Activated T-cell treated with anti-CD3 and anti-CD28 coated beads for 24 hours (primary cell): ENCODE measurements at places on chromosomes 7 and 10.

GRCh38 chr10:3425261-3425660, 252.7 kb upstream of the PITRM1 start:
- DNase-seq, result no peak

GRCh38 chr7:87591211-87591610, 9.5 kb downstream of the ABCB1 start:
- DNase-seq, result no peak

DNA sequence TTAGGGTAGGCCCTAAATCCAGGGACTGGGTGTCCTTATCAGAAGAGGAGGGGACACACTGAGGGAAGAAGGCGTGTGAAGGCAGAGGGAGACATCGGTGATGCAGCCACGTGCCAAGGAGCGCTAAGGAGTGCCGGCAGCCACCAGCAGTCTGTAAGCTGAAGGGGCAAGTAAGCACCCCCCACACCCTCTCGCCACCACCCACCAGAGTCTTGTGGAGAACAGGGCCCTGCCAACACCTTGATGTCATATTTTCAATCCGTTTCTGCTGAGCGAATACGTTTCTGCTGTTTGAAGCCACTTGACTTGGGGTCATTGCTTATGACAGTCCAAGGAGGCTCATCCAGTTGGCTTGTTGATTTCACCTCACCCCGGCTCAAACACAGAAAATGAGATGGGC, 37.9 kb downstream of the RGS10 start:
- DNase-seq, result no peak

GRCh38 chr10:119313644-119314043, 106.3 kb downstream of the GRK5 start:
- DNase-seq, result peak; percentile 44

DNA sequence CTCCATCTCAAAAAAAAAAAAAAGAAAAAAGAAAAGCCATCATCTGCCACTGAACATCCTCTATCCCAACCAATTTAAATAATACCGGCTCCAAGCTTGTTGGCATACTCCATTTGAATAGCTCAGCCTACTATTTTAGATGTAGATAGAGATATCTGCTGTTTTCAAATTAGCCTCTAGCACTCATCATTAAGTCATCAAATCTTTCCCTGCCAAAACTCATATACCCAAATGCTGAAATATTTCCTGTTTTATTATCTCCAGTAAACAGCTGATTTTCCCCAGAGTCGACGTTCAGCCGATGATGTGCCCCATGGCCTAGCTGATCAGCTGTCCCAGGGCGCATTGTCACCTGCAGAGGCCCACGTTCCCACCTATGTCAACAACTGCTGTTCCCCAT, 34.5 kb upstream of the FRMD4A start:
- DNase-seq, result no peak

GRCh38 chr7:156650042-156650441, 9.5 kb downstream of the RNF32 start:
- no peak for DNase-seq

DNA sequence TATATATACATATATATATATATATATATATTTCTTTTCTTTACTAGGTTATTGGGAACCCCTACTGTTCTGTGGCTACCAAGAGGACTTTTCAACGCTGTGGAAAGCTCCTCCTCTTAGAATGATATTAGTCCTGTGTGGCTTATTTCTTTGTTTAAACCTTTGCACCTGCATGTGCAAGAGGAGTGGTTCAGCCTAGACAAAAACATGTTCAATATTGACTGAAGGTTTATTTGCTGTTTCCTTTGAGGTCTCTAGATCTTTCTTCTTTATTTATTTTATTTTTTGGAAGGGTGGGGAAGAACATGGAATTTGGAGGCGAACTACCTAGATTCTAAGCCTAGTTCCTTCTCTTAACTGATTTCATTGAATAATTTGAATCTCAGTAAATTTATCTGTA, 118.1 kb downstream of the GNAT3 start:
- DNase-seq, result no peak
